ENCODE measurements at places on chromosomes 4 and X.

GRCh38 chrX:97909245-97909644 lies 1025.5 kb downstream of the RPA4 start:
- DNase-seq: no peak
- no peak overlapping the region for H3K27ac ChIP-seq
- H3K4me3 ChIP-seq: no peak overlapping the region

- no peak overlapping the region for H3K4me3 ChIP-seq
- no peaks in the 10 kb centered on the region for H3K4me1 ChIP-seq
- no peak for DNase-seq
Observed at GRCh38 chr4:82381661-82382296, 8.0 kb upstream of the HNRNPD start.

- H3K27ac ChIP-seq: no peak overlapping the region
- no peaks in the 10 kb centered on the region for H3K4me1 ChIP-seq
- no peaks in the 10 kb centered on the region for H3K27me3 ChIP-seq
- DNase-seq: no peak
- H3K36me3 ChIP-seq: no peaks in the 10 kb centered on the region
Observed at GRCh38 chr4:14022456-14022855, 394.9 kb upstream of the BOD1L1 start.

GRCh38 chr4:83228231-83228630 lies 56.4 kb downstream of the COQ2 start:
- H3K27ac ChIP-seq: no peak overlapping the region
- no peaks in the 10 kb centered on the region for H3K4me1 ChIP-seq
- H3K27me3 ChIP-seq: no peaks in the 10 kb centered on the region
- no peaks in the 10 kb centered on the region for H3K36me3 ChIP-seq
- H3K4me3 ChIP-seq: no peak overlapping the region

- H3K27me3 ChIP-seq: no peaks in the 10 kb centered on the region
- H3K4me3 ChIP-seq: no peak overlapping the region
- no peaks in the 10 kb centered on the region for H3K36me3 ChIP-seq
Observed at GRCh38 chr4:154868414-154869194, 87.5 kb downstream of the RBM46 start.

DNA sequence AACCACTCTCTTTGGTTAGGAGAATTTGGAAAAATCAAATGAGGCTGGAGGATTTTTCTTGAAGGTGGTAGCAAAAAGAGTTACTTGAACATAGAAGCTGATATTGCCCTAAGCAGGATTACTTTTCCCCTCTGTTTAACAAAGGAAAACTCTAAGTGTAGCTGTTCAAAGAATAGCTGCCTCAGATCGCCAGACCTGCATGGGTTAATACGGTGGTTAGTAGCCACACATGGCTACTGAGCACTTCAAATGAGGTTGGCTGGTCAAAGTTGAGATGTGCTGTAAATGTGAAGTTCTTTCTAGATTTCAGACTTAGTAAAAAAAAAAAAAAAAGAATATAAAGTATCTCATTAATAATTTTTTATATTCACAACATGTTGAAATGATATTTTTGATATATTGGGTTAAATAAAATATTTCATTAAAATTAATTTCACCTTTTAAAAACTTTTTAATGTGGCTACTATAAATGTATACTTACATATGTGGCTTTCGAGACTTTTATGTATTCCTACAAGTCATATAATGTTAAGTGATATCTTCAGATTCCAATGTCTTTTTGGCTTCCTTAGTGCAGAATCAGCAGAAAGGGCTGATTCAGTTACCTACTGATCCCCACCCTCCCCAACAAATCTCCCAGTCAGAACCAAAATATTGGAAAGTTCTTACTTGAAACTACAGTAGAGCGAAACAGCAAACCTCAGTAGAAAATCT lies 3.3 kb upstream of the RPS6KA3 start:
- no peak overlapping the region for H3K27ac ChIP-seq
- H3K4me1 ChIP-seq: no peaks in the 10 kb centered on the region
- no peak overlapping the region for H3K4me3 ChIP-seq

GRCh38 chrX:78116766-78117165 lies 12.7 kb downstream of the PGK1 start:
- no peaks in the 10 kb centered on the region for H3K27me3 ChIP-seq
- no peak overlapping the region for H3K4me3 ChIP-seq
- DNase-seq: no peak

GRCh38 chr4:7571001-7571400 lies 136.3 kb upstream of the PSAPL1 start:
- no peaks in the 10 kb centered on the region for H3K36me3 ChIP-seq
- DNase-seq: no peak
- H3K27me3 ChIP-seq: no peaks in the 10 kb centered on the region
- H3K4me1 ChIP-seq: no peaks in the 10 kb centered on the region
- H3K27ac ChIP-seq: no peak overlapping the region

- H3K4me3 ChIP-seq: no peak overlapping the region
- H3K36me3 ChIP-seq: no peaks in the 10 kb centered on the region
- no peak overlapping the region for H3K27ac ChIP-seq
- no peak for DNase-seq
- H3K27me3 ChIP-seq: no peaks in the 10 kb centered on the region
Observed at GRCh38 chr4:153790500-153790865, 1.6 kb upstream of the SFRP2 start.

DNA sequence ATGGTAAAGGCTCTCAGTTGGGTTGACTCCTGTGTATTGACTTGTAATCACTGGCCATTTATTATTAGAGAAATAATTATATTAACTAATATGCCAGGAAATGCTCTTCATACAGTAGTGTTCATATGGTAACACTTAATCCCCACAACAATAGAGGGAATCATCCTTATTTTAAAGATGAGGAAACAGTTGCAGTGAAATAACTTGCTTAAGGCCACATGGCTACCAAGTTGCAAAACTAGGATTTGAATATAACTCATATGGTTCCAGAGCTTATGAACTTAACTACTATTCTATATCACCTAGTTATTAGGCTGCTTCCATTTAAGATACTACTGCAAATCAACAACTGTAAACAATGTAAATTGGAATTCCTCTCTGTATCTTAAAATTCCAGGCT lies 143.5 kb upstream of the HPGD start:
- H3K27ac ChIP-seq: no peak overlapping the region
- H3K4me3 ChIP-seq: no peak overlapping the region
- no peaks in the 10 kb centered on the region for H3K36me3 ChIP-seq
- H3K27me3 ChIP-seq: no peaks in the 10 kb centered on the region
- H3K4me1 ChIP-seq: no peaks in the 10 kb centered on the region
- no peak for DNase-seq

DNA sequence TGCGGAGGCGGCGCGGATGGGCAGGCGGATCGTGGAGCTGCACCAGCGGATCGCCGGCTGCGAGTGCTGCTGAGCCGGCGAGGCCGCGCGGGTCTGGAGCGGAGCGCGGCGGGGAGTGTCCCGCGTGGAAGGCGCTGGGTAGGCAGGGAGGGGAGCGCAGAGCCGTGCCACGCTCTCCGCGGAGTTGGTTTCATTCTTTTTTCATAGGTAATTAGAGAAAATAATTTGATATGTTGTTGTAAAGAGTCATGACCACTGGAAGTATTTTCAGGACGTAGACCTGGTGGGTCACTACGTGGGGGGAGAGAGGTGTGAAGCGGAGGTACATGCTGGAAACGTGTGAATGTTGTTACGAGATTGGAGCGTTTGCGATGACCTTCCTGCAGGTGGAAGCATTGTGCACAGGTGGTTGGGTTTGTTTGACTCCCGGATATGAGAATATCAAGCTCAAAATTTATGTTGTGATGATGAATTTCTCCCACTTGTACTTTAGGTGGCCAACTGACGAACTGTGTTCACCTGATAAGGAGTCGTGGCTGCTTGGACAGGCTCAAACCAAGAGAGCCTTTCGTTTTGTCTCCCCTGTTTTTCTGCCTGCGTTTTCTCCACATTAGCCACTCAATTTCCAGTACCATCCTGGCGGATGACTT lies 19.1 kb upstream of the S100P start:
- peak overlapping the region; percentile 67 for H3K4me3 ChIP-seq
- H3K27me3 ChIP-seq: no peaks in the 10 kb centered on the region
- peak; percentile 38 for DNase-seq
- H3K36me3 ChIP-seq: peaks cover 12% of the 10 kb centered on the region
- H3K27ac ChIP-seq: no peak overlapping the region
- peaks cover 3% of the 10 kb centered on the region for H3K4me1 ChIP-seq

DNA sequence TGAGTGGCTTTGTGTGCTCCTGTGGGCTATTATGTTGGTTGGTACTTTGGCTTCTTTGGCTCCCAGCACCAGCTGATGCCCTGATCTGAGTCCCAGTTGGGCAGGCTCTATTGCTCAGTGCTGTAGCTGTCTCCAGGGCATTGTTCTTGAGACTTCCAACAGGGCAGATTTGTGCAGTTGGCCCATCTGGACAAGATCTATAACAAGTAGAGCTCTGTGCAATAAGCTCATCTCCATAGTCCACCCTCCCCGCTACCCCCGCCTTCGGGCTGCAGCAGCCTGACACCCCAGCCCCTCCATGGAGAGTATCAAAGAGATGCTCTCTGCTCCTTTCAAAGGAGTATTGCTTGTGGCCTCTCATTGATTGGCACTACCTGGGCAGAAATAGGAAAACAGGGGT lies 5.8 kb upstream of the TMEM31 start:
- no peak overlapping the region for H3K4me3 ChIP-seq
- H3K27ac ChIP-seq: no peak overlapping the region
- no peaks in the 10 kb centered on the region for H3K36me3 ChIP-seq
- DNase-seq: no peak

DNA sequence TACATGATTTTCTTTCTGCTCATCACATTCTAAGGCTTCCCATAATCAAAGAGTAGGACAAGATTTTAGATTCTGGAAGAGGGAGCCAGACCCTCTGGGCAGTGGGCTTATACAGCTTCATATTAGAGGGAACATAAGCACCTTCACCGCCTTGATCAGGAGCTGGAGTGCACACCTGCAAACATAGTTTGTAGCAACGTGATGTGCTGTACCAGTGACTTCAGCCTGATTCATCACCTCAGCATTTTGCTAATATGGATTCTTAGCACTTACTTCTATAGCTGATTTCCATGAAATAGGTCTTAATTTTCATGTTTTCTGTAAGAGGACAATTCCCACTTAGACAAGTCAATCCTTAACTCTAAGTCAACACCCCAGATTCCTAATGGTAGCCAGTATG lies 36.7 kb downstream of the PCDH18 start:
- no peak overlapping the region for H3K27ac ChIP-seq
- H3K36me3 ChIP-seq: no peaks in the 10 kb centered on the region
- DNase-seq: no peak
- no peaks in the 10 kb centered on the region for H3K4me1 ChIP-seq

- H3K4me3 ChIP-seq: no peak overlapping the region
- DNase-seq: no peak
- H3K27me3 ChIP-seq: no peaks in the 10 kb centered on the region
- H3K27ac ChIP-seq: no peak overlapping the region
- H3K36me3 ChIP-seq: no peaks in the 10 kb centered on the region
Observed at GRCh38 chrX:55039471-55039870, 8.7 kb upstream of the ALAS2 start.

GRCh38 chr4:177079327-177079726 lies 230.3 kb upstream of the NEIL3 start:
- no peaks in the 10 kb centered on the region for H3K4me1 ChIP-seq
- no peak overlapping the region for H3K4me3 ChIP-seq
- H3K27ac ChIP-seq: no peak overlapping the region
- H3K27me3 ChIP-seq: no peaks in the 10 kb centered on the region
- H3K36me3 ChIP-seq: no peaks in the 10 kb centered on the region
- DNase-seq: no peak

- no peaks in the 10 kb centered on the region for H3K27me3 ChIP-seq
- no peaks in the 10 kb centered on the region for H3K4me1 ChIP-seq
Observed at GRCh38 chrX:3713937-3714434, 537 bp upstream of the PRKX start.

DNA sequence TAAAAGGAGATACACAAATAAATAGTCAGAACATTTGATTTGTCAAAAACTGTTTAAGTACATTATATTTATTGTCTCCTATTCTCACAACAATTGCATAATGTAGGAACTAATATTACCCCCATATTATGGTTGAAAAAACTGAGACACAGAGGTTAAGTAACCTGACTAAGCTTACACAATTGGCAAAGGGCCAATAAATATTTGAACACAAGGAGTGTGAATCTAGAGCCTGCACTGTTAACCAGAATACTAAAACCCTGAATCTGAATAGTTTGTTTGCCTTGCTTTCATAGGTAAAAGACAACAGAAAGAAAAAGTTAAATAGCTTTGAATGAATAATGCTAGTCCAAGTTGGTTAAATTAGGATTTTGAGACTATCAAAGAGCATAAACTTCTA lies 55.2 kb downstream of the IL13RA2 start:
- no peak overlapping the region for H3K27ac ChIP-seq
- H3K27me3 ChIP-seq: no peaks in the 10 kb centered on the region
- DNase-seq: no peak
- no peaks in the 10 kb centered on the region for H3K36me3 ChIP-seq

DNA sequence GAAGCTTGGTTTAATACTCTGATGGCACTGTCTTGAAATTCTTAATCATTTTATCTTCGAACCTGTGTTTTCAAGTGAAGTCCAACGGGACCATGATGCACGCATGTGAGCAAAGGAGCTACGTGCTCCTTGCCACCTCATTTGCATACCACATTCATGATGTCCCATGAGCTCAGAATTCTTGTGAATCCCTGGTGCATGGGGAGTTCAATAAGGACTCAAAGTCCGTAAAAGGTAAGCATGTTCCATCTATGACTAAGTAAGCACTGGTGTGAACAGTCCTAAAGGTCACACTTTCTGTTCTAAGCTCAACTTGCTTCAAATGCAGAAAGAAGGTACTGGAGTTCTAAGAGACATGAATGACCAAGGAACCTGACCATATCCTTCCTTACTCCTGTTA lies 13.1 kb upstream of the GPM6B start:
- no peak overlapping the region for H3K27ac ChIP-seq
- DNase-seq: no peak
- H3K36me3 ChIP-seq: no peaks in the 10 kb centered on the region
- H3K4me1 ChIP-seq: no peaks in the 10 kb centered on the region
- H3K4me3 ChIP-seq: no peak overlapping the region

- H3K4me3 ChIP-seq: no peak overlapping the region
- H3K4me1 ChIP-seq: no peaks in the 10 kb centered on the region
- DNase-seq: no peak
Observed at GRCh38 chr4:175068266-175068665, 150.1 kb downstream of the ADAM29 start.

GRCh38 chr4:151418385-151418784 lies 9.4 kb downstream of the FHIP1A start:
- H3K27ac ChIP-seq: no peak overlapping the region
- H3K4me1 ChIP-seq: peaks cover 24% of the 10 kb centered on the region
- H3K27me3 ChIP-seq: no peaks in the 10 kb centered on the region
- no peak overlapping the region for H3K4me3 ChIP-seq
- no peaks in the 10 kb centered on the region for H3K36me3 ChIP-seq

GRCh38 chr4:151804086-151804630 lies 43.4 kb upstream of the GATB start:
- H3K27me3 ChIP-seq: no peaks in the 10 kb centered on the region
- H3K4me1 ChIP-seq: no peaks in the 10 kb centered on the region
- no peak overlapping the region for H3K4me3 ChIP-seq

DNA sequence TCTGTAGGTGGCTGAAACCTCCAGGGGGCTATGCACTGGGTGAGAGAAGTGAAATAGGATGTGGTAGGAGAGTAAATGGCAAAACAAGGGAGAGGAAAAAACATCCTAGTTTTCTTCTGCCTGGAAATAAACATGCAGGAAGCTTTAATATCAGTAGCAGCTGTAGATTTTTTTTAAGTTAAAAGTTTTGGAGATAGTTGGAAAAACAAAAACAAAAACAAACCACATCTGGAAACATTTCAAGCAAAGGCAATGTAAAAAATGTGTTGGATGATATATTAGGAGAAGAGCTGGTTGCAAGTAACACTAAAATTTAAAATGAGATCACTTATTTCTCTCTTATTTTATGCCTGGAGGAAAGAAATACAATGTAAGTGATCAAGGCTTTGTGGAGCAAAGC lies 388.0 kb downstream of the SPRY1 start:
- no peak for DNase-seq
- peaks cover 24% of the 10 kb centered on the region for H3K4me1 ChIP-seq
- no peaks in the 10 kb centered on the region for H3K27me3 ChIP-seq
- no peaks in the 10 kb centered on the region for H3K36me3 ChIP-seq
- no peak overlapping the region for H3K4me3 ChIP-seq
- H3K27ac ChIP-seq: no peak overlapping the region

Data from SJCRH30 (cell line).